ENCODE measurements at places on chromosomes 6 and 20. TPM values are rescaled to one million over a fixed set of nuclear protein-coding genes. Genes with fewer than 3 reads are reported as not detected.

GRCh38 chr6:82085701-82086100 lies 161.8 kb downstream of the IBTK start:
- no peak for DNase-seq

DNA sequence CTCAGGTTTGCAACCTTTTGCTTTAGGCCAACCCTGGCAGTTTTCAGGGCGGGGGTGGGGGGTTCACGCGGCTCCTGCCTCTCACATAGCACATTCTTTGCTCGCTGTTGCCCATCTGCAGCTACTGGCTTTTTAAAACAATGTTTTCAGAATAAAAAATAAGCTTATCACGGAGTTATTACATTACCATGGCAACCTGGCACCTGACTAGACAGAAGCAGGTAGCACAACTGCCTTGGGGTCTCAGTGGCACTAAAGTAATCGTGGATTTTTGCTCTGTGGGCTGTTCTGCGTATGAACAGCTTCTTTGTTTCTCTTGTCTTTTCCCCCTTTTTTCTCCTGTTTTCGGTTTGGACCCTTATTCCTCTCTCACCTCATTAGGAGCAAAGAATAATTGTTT lies 9.1 kb upstream of the MANBAL start:
- no peak for DNase-seq

DNA sequence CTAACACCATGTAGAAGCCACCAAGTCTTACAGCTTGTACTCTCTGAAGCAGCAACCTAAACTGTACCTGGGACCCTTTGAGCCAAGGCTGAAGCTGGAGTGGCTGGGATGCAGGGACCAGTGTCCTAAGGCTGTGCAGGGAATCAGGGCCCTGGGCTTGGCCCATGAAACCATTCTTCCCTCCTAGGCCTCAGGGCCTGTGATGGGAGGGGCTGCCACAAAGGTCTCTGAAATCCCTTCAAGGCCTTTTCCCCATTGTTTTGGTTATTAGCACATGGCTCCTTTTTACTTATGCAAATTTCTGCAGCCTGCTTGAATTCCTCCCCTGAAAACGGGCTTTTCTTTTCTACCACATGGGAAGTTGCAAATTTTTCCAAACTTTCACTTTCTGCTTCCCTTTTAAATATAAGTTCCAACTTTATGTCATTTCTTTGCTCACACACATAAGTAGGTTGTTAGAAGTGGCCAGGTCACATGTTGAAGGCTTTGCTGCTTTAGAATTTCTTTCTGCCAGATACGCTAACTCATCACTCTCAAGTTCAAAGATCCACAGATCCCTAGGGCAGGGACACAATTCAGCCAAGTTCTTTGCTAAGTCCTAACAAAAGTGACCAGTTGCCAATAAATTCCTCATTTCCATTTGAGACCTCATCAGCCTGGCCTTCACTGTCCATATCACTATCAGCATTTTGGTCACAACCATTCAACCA lies 28.2 kb upstream of the ATXN1 start:
- DNase-seq: no peak

- no peak for DNase-seq
Observed at GRCh38 chr6:139736325-139736906, 362.0 kb upstream of the CITED2 start.

DNA sequence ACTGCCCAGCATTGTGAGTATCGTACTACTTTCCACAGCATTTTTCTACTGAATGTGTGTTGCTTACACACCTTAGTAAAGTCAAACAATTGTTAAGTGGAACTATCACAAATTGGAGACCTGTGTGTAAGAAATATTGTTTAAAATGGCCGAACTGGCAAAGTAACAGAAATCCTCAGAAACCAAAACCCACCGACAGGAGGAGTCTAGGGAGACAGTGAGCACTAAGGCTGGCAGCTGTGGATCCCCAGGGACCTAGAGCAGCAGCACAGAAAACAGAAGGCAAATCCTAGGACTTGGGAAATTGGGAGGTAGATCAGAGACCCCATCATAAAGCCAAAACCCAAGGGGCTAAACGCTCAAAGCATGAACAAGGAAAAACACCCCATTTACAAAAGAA lies 69.9 kb downstream of the SESN1 start:
- no peak for DNase-seq

GRCh38 chr20:3276680-3277015 lies 37.7 kb upstream of the SLC4A11 start:
- DNase-seq: peak; percentile 58

DNA sequence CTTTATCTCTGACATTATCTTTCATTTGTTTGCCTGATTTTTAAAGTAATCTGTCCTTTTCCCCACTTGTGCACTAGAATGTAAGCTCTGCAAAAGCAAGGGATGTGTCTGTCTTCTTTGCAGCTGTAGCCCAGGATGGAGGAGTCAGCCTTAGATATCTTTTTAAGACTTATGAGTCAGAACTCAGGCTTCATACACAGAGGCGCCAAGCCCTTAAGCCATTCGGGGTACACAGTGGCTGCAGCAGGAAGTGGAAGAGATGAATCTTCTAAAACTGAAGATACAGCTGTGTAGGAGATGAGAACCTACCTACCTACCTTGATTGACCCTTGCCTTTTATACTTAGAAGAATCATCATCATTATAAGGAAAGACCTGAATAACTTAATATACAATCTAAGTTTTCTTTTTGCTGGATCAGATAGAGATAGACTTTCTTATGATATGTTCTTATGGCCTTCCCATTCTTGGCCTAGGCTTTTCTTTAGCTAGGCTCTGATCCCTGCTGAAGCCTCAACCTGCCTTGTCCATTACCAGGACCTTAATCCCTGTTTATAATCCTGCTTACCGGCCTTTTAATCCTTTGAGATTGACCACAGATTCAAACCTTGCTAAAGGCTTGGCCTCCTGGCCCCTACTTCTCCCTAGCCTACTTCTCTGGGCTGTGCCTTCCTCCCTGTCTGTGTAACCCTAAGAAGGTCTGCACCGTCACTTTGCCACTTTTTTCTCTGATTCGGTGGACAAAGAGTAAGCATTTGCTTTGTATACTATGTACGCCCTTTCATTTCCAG lies 304.5 kb downstream of the PRL start:
- no peak for DNase-seq

GRCh38 chr6:163702736-163703135 lies 288.2 kb downstream of the QKI start:
- DNase-seq: no peak

GHRH gene
- total RNA-seq: not detected

LINC00237 gene
- not detected for total RNA-seq

VGLL2 gene
- total RNA-seq: not detected

Measured in HT-29 (cell line).